ENCODE measurements at places on chromosomes 12 and 14.

DNA sequence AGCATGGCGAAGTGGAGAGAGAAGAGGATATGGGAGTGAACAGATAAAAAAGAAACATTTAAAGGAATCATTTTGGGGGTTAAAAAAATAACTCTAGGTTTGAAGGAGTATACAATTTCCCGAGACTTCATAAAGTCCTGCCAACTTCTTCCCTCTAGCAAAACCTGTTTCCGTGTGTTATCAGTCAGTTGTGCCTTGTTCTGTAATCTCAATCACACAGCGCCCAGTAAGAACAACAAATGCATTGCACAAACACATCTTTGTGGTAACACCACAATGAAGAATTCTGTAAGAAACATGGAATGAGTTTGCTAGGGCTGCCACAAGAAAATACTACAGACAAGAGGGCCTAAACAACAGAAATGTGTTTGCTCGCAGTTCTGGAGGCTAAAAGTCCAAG lies 144.7 kb upstream of the FUT8 start:
- DNase-seq, result no peak

GRCh38 chr14:95054346-95055280 lies 102.7 kb downstream of the DICER1 start:
- DNase-seq, result no peak

GRCh38 chr12:120760349-120761254 lies 35.0 kb downstream of the ACADS start:
- DNase-seq, result no peak

DNA sequence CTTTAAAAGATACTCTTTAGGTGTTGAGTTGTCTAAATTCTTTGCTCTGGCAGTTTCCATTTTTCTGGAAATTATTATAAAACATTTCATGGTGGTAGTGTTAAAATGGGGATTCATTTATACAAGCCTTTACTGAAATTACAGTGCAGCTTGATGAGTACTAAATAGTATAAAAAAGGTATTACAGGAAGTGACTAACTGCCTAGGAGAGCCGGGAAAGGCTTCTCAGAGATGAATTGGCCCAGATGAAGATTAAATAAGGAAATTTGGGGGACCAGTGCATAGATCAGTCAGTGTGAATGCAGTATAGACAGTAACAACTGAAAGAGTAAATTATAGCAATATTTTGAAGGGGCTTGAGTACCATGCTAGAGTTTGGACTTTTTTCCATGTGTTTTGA lies 7.5 kb downstream of the PSMA6 start:
- no peak for DNase-seq

DNA sequence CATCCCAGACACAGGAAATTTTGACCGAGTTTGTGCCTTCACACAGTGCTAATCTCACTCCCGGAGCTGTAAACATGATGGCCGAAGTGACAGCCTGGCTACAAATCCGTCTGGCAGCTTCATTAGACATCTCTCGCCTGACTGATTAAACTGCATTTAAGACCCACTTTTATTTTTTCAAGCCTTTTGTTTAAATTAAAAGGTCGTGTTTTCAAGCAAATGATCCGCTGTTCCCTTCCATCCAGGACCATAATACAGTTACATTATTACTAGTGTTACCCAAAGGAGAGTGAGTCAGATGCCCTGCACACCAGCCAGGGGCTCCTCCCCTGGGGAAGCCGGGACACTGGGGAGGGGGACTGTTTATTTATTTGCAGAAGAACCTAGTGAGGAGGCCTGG lies 200.2 kb downstream of the EXOC5 start:
- DNase-seq, result no peak

DNA sequence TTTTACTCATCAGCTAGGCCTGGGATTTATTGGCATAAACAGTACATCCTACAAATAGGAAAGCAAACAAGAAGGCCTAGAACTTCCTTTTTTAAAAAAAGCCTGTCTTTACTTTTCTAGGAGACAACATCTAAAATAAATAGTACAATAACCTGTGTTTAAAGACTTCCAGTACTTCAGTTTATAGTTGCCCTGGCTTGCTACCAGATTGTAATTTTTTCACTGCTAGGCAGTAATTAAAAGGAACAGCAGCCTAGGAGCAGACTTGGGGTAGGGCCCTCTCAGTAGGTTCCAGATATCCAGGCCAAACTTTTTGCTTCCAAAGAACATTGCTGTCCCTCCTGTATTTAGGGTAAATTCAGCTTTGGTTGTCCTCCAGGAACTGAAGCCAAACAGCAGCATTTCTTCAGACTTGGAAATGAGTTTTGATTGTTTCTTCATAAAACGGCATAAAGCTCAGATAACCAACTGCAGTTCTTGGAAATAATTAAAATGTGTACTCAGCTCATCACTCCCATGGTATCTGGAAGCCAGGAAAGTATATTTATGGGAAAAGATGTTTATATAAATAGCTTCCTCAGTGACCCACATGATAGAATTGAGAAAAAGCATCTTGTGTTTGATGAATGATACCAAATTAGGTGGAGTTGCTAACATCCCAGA lies 61.7 kb downstream of the PPP1R36 start:
- no peak for DNase-seq

DNA sequence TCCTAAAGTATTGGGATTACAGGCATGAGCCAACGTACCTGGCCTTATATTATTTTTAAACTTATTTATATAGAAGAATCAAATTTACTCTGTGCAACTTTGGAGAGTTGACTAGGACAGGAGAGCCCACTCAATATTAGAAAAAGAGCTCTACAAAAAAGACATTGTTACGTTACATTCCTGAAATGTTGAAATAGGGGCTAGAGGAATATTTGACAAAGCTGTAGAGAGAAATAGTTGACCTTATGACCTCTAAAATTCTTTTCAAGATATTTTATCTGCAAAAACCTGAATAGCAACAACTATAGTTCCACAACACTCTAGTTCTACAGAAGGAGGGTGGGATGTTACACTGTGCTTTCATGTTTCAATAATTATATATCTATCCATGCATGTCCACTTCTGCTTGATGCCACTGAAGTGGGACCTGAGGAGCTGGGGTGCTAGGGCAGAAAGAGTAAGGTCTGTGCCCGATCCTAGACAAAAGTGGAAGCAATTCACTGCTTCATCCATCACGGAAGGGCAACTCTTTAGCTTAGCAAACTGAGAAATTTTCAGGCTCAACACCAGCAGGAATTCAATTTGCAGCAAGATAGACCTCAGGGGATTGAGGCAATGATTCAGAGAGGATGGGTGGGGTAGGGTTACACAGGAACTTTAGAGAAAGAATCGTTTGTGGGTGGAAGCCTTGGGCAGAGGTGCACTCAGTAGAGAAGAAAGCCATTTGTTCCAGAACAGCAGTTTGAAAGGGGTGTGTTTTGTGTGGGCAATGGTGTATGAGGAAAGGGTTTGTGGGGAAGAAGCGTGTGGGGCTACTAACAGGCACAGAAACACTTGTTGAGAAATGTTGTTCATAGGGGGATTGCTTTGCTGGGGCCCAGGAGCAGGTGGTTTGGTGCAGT lies 16.0 kb upstream of the RNASE10 start:
- DNase-seq, result no peak

DNA sequence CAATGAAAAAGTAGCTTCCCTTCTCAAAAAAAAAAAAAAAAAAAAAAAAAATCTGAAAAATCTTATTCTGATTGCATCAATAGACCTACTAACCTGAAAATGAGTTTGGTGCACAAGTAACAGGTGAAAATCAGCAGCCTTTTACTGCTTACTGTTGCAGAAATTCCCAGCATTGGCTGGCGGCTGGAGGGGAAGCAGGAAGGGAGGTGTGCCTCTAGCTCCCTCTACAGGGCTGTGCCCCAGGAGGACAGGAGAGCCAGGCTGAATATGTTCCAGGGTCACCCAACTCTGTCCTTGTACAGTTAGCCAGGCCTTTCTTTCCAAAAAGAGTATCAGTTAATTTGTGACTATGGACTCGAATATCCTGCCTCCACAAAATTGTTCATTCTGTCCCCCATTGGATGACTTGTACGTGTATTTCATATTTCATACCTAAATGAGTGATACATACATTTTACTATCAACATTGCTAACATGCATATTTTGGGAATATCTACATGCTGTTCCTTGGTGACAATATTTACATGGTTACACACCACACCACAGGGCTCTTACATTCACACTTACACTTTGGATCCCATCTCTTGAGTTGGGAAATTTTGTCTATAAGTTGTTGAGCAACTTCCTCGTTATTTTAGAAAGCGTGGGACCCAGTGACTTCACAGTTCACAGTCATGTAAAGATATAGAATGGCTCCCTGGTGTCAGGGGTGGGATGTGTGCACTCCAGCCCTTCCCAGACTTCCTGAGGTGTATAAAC lies 124.8 kb downstream of the SAMD4A start:
- no peak for DNase-seq

DNA sequence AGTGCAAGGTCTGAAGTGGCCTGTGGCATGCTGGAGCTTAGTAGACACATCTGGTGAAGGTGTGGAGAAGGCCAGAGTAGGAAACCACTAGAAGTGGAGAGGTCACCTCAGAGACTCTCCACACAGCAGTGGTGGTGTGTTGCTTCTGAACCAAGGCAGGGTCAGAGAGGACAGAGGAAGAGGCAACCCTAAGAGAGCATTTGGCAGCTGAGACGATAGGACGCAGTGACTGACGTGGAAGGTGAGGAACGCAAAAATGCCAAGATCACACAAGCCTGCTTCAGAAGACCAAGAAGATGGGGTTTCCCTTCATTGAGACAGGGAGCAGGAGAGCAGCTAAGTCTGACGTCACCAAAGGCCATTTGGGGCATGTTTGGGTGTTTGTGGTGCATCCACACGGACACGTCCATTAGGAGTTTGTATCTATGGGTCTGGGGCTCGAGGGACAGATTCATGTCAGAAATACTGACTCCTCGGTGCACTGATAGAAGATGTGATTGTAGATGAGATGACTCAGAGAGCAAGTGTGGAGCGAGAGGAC lies 338.1 kb downstream of the CACNA1C start:
- no peak for DNase-seq

GRCh38 chr14:77509366-77509765 lies 10.8 kb upstream of the ISM2 start:
- no peak for DNase-seq

GRCh38 chr12:132500142-132500855 lies 10.3 kb downstream of the FBRSL1 start:
- DNase-seq, result no peak

DNA sequence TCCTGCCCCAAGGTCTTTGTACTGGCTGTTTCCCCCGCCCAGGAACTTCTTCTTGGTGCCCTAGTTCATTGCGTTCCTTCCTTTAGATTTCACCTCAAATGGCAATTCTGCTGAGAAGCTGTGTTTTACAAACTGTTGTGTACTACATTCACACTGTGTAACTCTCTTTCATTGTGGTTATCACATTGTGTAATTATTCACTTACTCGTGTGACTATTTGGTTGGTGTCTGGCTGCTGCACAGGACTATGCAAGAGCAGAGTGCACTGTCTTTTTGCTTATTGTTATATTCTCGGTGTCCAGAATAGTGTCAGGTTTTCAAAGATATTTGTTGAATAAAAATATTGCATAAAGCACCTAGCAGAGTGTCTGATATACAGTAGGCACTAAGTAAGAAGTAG lies 177.2 kb upstream of the PRICKLE1 start:
- DNase-seq, result no peak

DNA sequence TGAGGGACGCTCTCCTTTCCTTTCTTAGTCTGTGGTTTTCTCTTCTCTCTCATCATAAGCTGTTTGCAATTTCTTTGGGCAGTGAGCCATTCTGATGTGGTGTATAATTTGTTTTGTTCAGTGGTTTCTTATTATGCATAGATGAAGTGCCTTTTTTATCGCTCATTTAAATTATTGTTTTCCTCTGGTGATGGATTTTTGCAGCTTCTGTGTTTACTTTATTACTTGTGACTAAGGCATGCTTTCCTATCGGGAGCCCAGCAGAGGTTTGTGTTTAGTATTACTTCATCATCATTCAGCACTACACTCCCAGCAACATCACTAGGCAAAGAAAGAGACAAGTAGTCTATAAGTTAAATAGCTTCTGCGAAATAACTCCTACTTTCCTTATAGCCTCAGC lies 586.6 kb upstream of the NOVA1 start:
- no peak for DNase-seq

DNA sequence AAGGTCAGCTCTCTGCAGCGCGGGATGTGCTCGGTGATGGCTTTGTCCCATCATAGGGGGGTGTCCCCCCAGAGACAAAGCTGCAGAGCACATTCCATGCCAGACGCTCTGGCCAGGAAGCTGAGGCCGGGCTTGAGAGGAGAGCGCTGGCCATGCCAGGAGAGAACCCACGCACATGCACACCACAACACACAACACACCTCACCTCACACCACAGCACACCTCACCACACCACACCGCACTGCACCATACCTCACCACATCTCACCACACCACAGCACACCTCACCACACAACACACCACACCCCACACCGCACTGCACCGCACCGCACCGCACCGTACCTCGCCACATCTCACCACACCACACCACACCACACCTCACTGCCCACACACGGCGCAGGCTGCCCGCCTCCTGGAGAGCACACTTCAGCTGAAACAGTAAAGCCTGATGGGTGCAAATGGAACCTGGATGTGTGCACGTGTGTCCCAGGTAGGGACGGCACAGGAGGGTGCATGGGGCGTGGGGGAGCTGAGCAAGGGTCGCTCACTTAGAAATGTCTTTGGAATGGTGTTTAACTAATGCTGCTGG lies 10.8 kb downstream of the ANKRD9 start:
- no peak for DNase-seq

DNA sequence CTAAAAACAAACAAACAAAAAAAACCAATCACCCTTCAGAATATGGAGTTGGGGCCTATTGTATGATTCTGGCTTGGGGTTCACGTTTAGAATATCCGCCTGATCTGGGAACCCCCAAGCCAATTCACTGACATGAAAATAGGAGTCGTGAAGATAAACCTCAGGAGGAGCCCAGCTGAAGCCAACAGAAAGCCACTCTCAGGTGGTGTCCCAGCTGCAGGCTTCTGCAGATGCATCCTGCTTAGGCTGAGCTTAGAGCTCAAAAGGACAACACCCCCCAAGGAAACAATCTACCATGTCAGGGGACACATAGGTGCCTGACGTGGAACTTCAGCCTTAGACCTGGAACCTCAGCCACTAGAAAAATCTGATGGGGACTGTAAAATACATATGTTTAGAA lies 51.9 kb downstream of the SYNE3 start:
- no peak for DNase-seq

DNA sequence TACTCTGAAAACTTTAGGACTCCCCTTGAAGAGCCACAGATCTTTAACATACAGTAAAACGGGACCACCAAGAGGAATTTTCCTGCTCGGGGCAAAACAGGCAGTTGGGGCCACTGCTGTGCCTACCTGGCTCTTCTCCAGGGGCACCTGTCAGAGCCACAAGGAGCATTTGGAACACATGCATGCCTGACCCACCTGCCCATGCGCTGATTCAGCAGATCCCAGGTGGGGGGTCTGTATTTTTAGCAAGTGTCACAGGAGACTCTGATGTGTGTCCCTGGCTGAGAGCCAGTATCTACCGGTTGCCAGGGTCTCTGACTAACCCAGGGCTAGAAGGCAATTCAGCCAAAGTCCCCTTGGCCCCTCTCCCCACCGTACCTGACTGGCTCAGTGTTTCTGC lies 6.5 kb downstream of the CTDSP2 start:
- DNase-seq, result no peak

- DNase-seq, result no peak
Measured at GRCh38 chr12:55037351-55037987, 17.7 kb downstream of the NEUROD4 start.
